ENCODE measurements at places on chromosomes 2 and 18.

GRCh38 chr2:177271981-177272666, 7.6 kb upstream of the NFE2L2 start:
- DNase-seq = no peak

- no peak for DNase-seq
Observed at GRCh38 chr18:47635416-47635815, 295.0 kb downstream of the SMAD2 start.

GRCh38 chr2:65456064-65456463, 23.7 kb upstream of the SPRED2 start:
- DNase-seq = no peak

GRCh38 chr2:28754321-28754720, 2.7 kb downstream of the PPP1CB start:
- no peak for DNase-seq

GRCh38 chr2:164692114-164692513, 70.8 kb upstream of the GRB14 start:
- DNase-seq = no peak

DNA sequence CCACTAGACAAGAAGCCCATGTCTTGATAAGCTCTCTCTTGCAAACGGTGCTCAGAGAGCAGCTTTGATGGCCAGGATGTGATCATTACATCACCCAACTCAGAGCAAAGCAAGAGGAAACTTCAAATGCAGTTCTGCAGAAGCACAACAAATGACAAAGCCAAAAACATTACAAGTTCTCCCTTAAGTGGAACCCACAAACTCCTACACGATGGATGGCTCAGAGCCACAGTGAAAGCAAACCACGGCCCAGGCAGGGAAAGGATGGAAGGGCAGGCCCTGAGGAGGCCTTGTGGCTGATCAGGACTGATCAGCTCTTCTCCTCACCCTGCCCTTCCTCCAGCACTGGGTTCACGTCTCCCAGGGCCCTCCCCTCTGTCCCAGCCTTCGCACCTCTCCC, 326.4 kb downstream of the EIPR1 start:
- no peak for DNase-seq

- DNase-seq = peak; percentile 44
Observed at GRCh38 chr18:43620936-43621335, 343.6 kb upstream of the SYT4 start.

DNA sequence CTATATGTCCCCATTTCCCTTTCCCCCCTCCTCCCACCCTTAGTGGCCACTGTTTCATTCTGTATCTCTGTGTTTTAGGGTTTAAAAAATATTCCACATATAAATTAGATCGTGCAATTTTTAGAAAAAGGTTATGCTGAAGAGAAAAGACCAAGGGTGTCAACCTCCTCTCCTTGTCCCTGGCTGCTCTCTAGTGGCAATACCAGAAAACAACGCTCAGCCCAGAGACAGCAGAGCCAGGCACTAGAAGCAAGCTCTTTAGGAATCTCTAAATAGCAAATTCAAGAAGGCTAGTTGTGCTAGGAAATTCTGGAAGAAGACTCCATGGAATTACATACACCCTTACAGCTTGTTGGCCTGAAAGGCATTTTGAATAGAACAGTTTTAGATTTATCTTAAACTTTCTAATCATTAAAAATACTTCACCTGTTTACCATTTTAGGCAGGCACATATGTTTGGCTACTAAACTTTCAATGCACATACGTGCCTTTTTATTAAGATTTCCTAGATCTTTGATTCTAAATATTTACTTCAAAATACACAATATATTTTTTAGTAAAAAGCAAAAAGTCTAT, 35.1 kb upstream of the RASGRP3 start:
- DNase-seq = peak; percentile 35

All from NCI-H1930 (cell line).